ENCODE measurements at places on chromosomes 3 and 15. TPM values are rescaled to one million over a fixed set of nuclear protein-coding genes. Genes with fewer than 3 reads are reported as not detected.

GRCh38 chr3:192422997-192423342, 304.4 kb downstream of the FGF12 start:
- DNase-seq: no peak

Gene WDR93
- total RNA-seq: not detected

Gene AMIGO3
- total RNA-seq: 2.0 TPM

GRCh38 chr3:193452338-193452737, 73.8 kb upstream of the ATP13A5 start:
- DNase-seq: peak; percentile 36

GRCh38 chr3:12342151-12342550, 53.3 kb downstream of the PPARG start:
- DNase-seq: no peak
